ENCODE measurements at places on chromosomes 5 and 9.
A peak's percentile ranks its signal among the peaks of the same experiment; 100 is the strongest.

GRCh38 chr5:74384851-74385250 is 255.7 kb downstream of the ENC1 start:
- DNase-seq, result no peak

GRCh38 chr5:140349244-140349643 is 2.8 kb upstream of the HBEGF start:
- no peak for DNase-seq

DNA sequence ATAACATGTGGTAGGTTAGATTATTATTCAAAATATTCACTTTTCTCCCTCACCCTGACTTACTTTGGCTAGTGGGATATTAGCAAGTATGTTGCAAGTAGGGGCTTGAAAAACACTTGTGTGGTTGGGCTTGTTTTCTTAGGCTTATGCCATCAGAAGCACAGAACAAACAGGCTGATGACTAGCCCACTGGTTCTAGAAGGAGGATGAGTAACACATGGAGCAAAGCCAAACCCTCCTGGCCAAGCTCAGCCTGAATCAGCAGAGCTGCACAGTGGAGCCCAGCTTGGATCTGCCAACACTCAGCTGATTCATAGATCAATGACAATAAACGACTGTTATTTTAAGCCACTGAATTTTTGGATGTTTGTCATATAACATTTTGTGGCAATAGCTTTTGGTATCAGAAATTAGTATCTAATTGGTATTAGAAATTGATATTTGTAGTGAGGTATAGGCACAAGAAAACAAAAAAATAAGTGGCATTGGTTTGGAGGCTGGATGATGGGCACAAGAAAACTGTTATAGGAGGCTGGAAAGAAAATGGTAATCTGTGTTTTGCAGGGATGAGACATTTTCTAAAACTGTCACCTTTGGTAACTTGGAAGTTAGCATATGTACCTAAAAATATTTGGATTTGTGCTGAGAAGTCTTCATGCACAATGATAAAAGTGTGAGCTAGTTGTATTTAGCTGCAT is 46.1 kb upstream of the ZBED3 start:
- peak; percentile 81 for DNase-seq

GRCh38 chr5:136057401-136058038 is 28.7 kb downstream of the TGFBI start:
- DNase-seq, result no peak

Measured in HTR-8/SVneo (cell line).